GM04503 (cell line): ENCODE measurements at places on chromosomes 7 and 10.

GRCh38 chr7:5526100-5526905 lies 102.7 kb upstream of the TNRC18 start:
- DNase-seq, result no peak

DNA sequence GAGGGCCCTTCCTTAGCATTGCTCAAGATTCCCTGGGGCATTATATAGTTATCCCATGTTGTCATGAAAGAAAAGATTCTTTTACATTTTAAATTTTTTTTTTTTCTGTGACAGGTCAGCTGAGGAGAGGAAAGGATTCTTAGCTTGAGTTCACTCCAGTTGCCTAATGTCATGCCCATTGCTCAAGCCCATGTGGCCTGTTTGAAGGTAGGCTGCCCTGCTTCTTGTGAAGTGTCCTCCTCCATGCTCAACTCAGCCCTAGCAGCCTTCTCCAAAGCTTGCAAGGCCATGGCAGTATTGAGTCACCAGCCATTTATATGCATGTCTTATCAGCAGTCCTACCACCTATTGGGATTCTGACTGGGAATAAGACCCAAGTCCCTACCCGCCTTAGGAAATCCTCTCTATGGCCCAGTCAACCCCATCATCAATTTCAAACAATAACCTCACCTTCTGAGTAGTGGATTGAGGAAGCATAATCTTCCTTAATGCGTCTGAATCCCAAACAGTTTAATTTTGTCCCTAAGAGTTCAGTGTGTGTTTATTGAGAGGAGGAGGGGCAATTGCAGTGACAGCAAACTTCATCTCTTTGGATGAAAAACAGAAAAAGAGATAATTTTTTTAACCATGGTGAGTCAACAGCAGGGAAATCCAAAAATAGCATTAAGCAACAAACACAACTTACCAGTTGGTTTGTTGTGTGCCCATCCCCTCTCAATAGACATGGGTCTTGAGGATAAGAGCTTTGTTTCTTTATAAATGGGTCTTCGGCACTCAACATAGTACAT lies 38.6 kb upstream of the WASL start:
- DNase-seq, result no peak

DNA sequence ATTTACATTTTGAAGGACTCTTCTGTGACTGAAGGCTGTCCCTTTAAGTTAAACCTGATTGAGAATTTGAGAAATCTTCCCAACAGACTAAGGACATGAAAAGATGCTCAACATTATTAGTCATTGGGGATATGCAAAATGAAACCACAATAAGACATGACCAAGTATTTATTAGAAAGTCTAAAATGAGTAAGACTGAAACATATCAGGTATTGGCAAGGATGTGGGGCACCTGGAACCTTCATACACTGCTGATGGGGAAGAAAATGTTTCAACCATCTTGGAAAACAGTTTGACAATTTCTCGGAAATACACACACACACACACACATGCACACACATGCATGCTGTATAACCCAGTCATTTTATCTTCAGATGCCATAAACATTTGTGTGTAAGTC lies 132.1 kb upstream of the CDK6 start:
- no peak for DNase-seq

DNA sequence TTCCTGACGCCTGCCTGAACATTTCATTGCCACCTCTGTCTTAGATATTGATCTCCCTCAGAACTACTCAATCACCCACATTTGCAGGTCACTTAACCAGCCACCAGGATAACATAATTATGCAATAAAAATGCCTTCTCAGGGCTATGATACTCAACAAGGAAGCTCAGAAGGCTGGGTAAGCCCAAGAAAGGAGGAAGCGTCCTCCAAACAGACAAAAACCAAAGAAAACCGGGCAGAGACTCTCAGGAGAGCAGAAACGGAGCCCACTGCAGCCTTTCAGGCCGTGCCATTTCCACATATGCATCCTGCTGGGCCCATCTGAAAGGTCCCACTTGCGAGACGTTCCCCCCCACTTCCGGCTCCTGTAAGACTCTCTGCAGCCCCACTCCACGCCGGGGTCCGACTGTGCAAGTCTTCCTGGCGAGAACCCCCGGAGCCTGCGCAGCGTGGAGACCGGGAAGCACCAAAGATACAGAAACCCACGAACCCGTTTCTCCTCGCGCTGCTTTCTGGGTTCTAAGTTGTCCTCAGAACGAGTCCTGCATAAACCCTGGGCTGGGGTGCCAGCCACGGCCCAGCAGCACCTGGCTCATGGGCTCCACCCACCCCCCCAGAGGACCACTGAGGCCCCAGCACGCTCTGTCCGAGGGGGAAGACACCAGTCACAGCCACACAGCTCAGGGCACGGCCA lies 83.7 kb downstream of the DIP2C start:
- DNase-seq, result no peak

DNA sequence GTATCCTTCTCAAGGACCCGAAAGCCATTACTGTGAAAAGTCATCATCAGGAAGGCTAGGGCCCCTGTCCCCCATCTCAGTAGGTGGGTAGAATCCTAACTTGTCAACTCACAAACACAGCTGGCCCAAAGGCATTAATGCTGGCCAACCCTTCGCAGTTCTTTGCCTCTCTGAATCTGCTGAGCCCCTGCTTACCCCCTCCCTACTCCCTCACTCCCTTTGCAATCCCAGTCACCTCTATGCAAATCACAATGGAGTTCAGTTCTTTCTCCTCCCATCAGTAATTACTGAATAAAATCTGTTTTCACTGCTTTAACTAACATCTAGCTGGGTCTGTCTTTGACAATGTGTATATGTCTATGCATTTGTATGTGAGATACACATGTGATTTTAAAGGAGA lies 38.1 kb upstream of the AOAH start:
- DNase-seq, result no peak

DNA sequence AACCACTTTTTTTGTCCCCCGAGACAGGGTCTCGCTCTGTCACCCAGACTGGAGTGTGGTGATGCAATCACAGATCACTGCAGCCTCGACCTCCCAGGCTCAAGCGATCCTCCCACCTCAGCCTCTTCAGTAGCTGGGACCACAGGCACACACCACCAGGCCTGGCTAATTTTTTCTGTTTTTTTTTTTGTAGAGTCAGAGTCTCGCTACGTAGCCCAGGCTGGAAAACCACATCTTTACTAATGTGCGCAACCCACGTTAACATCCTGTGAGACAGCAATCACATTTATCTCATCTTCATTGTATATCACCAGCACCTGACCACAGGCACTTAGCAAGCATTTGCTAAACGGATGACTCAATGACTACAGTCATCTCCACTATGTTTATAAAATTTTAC lies 77.8 kb upstream of the ATP6V0A4 start:
- DNase-seq, result peak; percentile 47
